Muscle of back (tissue), 13 donors: ENCODE measurements at places on chromosomes 6 and 20. TPM values are rescaled to one million over a fixed set of nuclear protein-coding genes. Genes with fewer than 3 reads are reported as not detected.

DNA sequence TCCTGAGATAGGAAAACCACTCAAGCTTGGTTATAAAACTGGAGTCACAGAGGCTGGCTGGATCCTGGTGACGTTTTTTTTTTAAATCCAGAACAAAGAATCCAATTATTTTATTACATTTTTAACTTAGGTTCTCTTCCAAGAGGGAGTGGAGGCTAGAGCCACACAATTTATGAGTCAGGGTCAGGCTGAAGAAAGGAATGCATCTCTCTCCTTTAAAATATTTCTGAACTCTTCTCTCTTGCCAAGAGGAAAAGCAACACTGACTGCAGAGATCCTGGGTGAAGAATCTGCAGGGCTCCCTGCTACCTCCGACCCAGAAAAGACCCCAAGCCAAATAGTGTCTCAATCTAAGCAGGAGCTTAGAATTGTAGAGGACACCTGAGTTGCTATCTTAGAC lies 88.5 kb upstream of the SSTR4 start:
- DNase-seq: no peak

DNA sequence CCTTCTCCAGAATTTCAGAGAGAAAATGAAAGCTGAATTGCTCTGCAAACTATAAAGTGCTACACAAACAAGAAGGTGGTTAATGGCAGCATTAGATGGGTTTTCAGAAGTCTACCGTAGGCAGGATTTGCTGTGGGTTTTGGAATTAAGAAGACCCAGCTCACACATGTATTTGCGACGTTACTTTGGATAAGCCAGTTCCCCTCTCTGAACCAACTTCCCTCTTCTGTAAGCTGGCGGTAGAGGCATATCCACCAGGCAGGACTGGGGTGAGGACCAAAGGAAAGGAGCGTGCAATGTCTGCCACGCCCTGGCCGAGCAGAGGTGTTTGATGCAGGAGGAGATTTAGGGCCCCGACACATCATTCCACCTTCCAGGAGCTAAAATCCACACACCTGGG lies 6.9 kb downstream of the RSPO4 start:
- DNase-seq: no peak

DNA sequence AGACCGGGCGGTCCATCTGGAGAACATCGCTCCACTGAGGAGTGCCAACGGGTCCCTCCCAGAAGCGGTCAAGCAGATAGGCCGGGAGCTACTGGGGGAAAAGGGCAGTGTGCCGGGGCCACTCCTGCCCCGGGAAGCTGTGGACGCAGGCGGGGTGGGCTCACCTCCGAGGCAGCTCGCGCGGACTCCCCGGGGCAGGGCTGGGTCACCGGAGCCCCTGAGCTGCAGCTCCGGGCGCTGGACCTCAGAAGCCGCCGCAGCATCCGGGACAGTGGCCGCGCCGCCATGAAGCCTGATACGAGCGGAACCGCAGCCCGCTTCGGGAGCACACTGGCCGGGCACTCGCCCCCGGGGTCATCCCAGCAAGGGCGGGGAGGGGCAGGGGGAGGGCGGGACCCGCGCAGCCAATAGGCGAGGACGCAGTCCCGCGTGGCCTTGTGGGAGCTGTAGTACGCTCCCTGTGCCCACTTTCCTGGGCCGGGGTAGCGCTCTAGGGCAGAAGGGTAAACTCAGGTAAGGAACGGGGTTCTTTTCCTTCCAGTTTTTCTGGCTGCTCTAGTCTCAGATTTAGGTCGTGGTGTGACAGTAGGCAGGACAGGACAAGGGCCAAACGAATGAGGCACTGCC lies at the start of gene MOCS1:
Gene MOCS1, minus strand, starts transcription at position 332 of the 627 bp plus-strand sequence. Its CDS starts 45 bp downstream, at position 287.
- DNase-seq: peak; percentile 64

DNA sequence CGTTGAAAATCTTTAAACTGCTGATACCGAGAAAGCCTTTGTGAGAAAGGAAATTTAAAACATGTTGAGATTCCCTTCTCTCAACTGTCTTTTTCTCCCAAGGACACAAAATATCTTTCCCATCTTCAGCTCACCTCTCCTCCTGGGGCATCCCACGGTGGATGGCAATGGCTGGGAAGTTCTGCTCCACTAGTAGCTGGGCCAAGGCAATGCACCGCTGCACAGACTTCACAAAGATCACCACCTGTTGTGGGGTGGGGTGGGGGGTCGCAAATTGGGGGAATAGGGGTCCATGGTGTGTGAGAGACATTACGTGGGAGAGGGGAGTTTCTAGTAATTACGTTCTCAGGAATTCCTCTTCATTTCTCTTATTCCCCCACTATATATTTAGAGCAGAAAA lies 2.4 kb downstream of the MCCD1 start:
- DNase-seq: no peak

DNA sequence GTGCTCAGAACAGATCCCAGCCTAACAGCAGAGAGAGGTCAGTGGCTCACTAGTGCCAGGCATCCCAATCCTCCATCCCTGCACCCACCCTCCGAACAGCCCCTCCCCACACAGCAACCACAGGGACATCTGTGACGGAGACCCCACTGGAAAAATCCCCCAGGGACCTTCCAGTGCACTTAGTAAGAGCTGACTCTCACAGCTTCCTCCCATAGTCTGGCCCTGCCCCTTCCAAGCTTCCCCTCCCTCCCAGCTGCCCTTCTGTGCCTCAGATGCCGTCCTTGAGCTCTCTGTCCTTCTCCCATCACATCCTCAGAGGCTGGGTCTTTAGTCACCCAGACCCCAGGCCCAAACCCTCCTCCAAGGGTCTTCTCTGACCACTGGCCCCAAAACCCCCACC lies 9.7 kb upstream of the THBS2 start:
- DNase-seq: no peak

JPH2 gene
- 85.9 TPM for polyA plus RNA-seq

BMP6 gene
- 2.6 TPM for polyA plus RNA-seq

SLC22A2 gene
- 0.10 TPM for polyA plus RNA-seq
